ENCODE measurements at places on chromosomes 2 and 18.
A peak's percentile ranks its signal among the peaks of the same experiment; 100 is the strongest.

- DNase-seq: no peak
These were observed 30.3 kb downstream of the KIDINS220 start for GRCh38 chr2:8806885-8807704.

DNA sequence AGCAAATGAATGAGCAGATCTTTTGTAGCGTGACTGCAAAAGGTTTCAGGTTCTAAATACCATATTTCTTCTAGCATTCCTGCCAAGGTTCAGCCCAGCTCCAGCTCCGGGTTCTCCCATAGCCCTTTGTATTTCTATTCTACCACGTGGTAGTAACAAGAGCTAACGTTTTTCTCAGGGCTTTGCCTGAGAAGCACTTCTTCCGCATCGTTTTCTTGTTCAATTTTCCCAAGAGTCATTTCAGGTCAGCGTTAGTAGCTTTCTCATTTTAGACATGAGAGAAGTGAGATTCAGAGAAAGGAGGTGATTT lies 120.1 kb upstream of the MYCN start:
- DNase-seq: no peak

- peak; percentile 78 for DNase-seq
These were observed 56.0 kb downstream of the TEX44 start for GRCh38 chr2:231648579-231649174.

- no peak for DNase-seq
These were observed 1.6 kb downstream of the BAZ2B start for GRCh38 chr2:159614534-159615366.
